Muscle of arm (tissue), 14 donors: ENCODE measurements at places on chromosomes 3 and 15. TPM values are rescaled to one million over a fixed set of nuclear protein-coding genes. Genes with fewer than 3 reads are reported as not detected.

The ISLR2 gene
- 12.0 TPM for polyA plus RNA-seq

- no peak for DNase-seq
These were observed 88.7 kb downstream of the GPR156 start for GRCh38 chr3:120196333-120196732.

The DAPK2 gene
- polyA plus RNA-seq, result 3.4 TPM

The RTP1 gene
- not detected for polyA plus RNA-seq

The LIPH gene
- polyA plus RNA-seq, result 0.15 TPM
